ENCODE measurements at places on chromosomes 16 and 17. TPM values are rescaled to one million over a fixed set of nuclear protein-coding genes. Genes with fewer than 3 reads are reported as not detected.

Gene KRT39
- 3.1 TPM for total RNA-seq

Gene KCTD11
- 4.2 TPM for total RNA-seq

Gene RTN4RL1
- total RNA-seq = 1.0 TPM

Gene CACNG3
- total RNA-seq = not detected

Gene BEAN1
- not detected for total RNA-seq

Gene ASGR2
- not detected for total RNA-seq
